Suppressor macrophage treated with lipopolysaccharide for 1 hour (primary cell): ENCODE measurements at places on chromosomes 13 and 19.

- DNase-seq, result no peak
Measured at GRCh38 chr13:95564091-95564490, 11.6 kb downstream of the CLDN10 start.

DNA sequence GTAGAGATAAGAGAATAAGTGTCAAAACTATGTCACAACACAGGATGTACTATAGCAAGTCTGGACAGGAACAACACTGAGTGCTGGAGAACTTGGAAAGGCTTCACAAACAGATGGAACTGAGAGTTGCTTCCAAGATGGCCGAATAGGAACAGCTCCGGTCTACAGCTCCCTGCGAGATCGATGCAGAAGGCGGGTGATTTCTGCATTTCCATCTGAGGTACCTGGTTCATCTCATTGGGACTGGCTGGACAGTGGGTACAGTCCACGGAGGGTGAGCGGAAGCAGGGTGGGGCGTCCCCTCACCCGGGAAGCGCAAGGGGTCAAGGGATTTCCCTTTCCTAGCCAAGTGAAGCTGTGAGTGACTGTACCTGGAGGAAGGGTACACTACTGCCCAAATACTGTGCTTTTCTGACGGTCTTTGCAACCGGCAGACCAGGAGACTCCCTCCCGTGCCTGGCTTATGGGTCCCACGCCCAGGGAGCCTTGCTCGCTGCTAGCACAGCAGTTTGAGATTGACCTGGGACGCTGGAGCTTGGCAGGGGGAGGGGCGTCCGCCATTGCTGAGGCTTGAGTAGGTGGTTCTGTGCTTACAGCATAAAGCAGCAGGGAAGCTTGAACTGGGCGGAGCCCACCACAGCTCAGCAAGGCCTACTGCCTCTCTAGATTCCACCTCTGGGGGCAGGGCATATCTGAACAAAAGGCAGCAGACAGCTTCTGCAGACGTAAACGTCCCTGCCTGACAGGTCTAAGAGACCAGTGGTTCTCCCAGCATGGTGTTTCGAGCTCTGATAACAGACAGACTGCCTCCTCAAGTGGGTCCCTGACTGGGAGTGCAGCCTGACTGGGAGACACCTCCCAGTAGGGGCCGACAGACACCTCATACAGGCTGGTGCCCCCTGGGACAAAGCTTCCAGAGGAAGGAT is 46.0 kb downstream of the USP12 start:
- no peak for DNase-seq

- DNase-seq, result no peak
Measured at GRCh38 chr13:45928176-45928575, 76.6 kb upstream of the SIAH3 start.

- DNase-seq, result no peak
Measured at GRCh38 chr19:45094137-45094536, 1.2 kb downstream of the PPP1R37 start.

- no peak for DNase-seq
Measured at GRCh38 chr13:27038323-27038722, 133.3 kb downstream of the USP12 start.

DNA sequence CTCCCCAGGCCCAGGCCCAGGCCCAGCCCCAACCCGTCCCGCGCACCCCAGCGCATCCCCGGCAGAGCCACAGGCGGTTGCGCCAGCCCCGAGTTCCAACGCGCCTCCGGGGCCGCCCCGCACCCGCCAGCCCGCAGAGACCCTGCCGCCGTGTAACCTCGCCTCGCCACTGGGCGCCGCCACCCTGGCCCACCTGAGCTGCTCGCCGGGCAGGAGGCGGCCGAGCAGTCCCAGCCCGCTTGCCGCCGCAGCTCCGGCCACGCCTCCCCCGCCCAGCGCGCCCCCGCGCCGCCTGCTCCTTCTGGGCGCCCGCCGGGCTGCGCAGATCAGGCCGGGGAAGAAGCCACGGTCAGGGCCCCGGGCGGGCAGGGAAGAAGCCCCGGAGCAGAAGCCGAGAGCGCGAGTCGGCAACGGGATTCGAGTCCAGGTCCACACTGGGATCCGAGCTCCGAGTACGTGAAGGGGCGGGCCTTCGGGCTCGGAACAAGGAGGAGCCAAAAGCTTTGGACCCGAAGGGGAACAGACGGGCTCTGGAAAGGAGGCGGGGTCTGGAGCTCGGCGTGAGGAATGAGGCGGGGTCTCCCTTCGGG is at the start of gene MBOAT7:
Gene MBOAT7 (minus strand): TSS at position 436 of the 590 bp plus-strand sequence. CDS start 1,072 bp downstream, outside the sequence.
- DNase-seq, result no peak

GRCh38 chr19:35495107-35496064 is 5.1 kb upstream of the KRTDAP start:
- DNase-seq, result peak; percentile 94

GRCh38 chr19:50362656-50363424 is 2.6 kb downstream of the NAPSA start:
- no peak for DNase-seq

DNA sequence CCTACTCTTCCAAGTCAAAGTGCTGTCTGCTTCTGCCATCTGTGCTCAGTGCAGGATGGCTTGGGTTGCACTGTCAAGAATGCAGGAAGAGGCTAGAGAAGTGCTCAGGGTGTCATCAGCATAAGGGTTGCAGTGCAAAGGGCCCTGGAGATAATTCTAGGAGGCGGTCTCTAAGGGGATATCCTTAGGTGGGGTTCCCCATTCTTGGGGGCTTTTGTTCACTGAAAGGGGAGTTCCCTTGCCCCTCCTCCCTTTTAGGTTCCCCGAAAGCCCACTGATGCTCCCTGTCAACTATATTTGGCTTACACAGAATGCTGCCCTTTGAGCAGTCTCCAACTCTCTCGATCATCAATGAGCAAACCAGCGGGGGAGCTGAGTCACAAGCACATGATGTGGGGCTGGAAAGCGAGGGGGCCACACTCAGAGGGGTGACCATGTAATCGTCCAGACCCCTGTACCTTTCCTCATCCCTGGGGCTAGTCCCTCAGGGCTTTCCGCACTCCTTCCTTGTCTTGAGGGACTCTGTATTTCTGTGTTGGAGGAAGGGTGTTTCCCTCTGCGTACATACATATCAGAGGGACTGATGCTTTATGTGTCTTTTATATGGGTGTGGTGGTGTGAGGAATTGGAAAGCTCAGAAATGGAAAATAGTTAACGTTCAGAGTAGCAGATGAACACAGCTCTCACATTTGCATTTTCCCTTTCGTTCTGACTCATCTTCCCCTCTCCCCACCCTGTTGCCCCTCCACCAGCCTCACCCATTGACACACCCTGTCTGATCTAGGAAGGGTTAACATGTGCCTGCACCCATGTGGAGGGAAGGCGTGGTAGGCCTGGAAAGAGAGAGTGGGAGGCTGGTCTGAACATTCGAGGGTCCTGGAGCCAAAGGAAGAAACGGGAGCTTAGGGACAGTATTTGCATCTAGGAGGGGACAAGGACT is 6.7 kb downstream of the ZBTB32 start:
- DNase-seq, result peak; percentile 36

- peak; percentile 87 for DNase-seq
Measured at GRCh38 chr19:42254089-42254849, 659 bp downstream of the ERF start.
